Adrenal gland (tissue), 19 donors: ENCODE measurements at places on chromosomes 4 and X. TPM values are rescaled to one million over a fixed set of nuclear protein-coding genes. Genes with fewer than 3 reads are reported as not detected.

- no peak for DNase-seq
- no peaks in the 10 kb centered on the region for H3K4me1 ChIP-seq
- no peak overlapping the region for H3K4me3 ChIP-seq
These were observed 364.6 kb downstream of the ZIC3 start for GRCh38 chrX:137930533-137930932.

GRCh38 chrX:34426334-34426733 lies 230.8 kb downstream of the TMEM47 start:
- H3K36me3 ChIP-seq, result no peaks in the 10 kb centered on the region
- no peak overlapping the region for H3K27ac ChIP-seq
- H3K4me3 ChIP-seq, result no peak overlapping the region
- H3K27me3 ChIP-seq, result no peaks in the 10 kb centered on the region
- H3K4me1 ChIP-seq, result no peaks in the 10 kb centered on the region

GRCh38 chr4:78707268-78707667 lies 68.9 kb upstream of the BMP2K start:
- H3K4me3 ChIP-seq, result no peak overlapping the region
- no peaks in the 10 kb centered on the region for H3K27me3 ChIP-seq
- no peak for DNase-seq
- no peak overlapping the region for H3K27ac ChIP-seq
- no peaks in the 10 kb centered on the region for H3K36me3 ChIP-seq

GRCh38 chrX:154715825-154716224 lies 35.1 kb downstream of the GAB3 start:
- DNase-seq, result no peak
- H3K27ac ChIP-seq, result no peak overlapping the region

- H3K4me3 ChIP-seq, result no peak overlapping the region
- no peaks in the 10 kb centered on the region for H3K4me1 ChIP-seq
- peak; percentile 2 for DNase-seq
- H3K27me3 ChIP-seq, result no peaks in the 10 kb centered on the region
These were observed 69.8 kb downstream of the MTNR1A start for GRCh38 chr4:186485561-186486062.

DNA sequence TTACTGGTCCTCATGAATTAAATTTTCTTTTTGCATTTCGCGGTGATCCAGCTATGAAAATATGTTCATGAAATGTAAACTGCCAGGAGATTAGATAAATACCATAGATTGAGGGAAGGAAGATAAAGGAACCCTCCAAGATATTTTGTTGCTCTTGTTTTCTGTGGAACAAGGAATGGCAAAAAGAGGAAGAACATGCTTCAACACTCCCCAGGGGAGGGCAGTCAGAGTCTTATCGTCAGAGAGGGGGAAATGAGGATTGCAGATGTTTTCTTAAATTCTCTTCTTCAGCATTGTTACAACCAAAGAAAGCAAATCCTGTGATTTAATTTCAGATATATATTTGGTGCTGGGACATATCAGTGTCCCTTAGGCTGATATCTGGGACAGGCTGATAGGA lies 9.5 kb upstream of the SFRP2 start:
- no peak for DNase-seq
- H3K4me3 ChIP-seq, result no peak overlapping the region
- peaks cover 6% of the 10 kb centered on the region for H3K4me1 ChIP-seq
- peaks cover 4% of the 10 kb centered on the region for H3K27me3 ChIP-seq
- no peak overlapping the region for H3K27ac ChIP-seq

- peak overlapping the region; percentile 49 for H3K27ac ChIP-seq
- DNase-seq, result no peak
- H3K4me1 ChIP-seq, result peaks cover 5% of the 10 kb centered on the region
- H3K27me3 ChIP-seq, result no peaks in the 10 kb centered on the region
These were observed 269.1 kb upstream of the SLIT2 start for GRCh38 chr4:19982556-19982955.

DNA sequence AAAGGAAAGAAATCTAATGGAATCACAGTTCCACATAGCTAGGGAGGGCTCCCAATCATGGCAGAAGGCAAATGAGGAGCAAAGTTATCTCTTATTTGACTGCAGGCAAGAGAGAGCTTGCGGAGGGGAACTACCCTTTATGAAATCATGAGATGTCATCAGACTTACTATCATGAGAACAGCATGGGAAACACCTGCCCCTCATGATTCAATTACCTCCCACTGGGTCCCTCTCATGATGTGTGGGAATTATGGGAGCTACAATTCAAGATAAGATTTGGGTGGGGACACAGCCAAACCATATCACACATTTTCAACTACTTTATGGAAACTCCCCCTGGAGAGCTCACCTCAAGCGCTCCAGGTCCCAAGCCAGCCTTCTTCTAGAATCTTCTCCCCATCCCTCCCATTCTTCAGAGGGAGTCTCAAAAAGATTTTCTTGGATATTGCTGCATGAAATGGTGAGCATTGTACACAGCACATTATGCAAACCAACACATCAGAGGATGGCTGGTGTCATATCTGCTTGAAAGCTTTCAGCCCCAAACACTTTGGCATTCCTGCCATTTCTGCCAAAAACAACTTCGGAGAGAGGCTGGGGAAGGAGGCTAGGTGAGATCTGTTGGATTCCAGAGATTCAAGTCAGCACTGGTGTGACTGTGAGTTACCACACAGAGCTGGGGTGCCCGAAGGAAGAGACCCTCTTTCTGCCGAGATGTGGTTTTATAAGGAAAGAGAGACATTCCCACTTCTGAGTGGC lies 6.9 kb downstream of the FGFBP1 start:
- H3K27ac ChIP-seq, result no peak overlapping the region
- no peaks in the 10 kb centered on the region for H3K36me3 ChIP-seq
- H3K4me1 ChIP-seq, result no peaks in the 10 kb centered on the region
- H3K4me3 ChIP-seq, result no peak overlapping the region
- H3K27me3 ChIP-seq, result no peaks in the 10 kb centered on the region
- DNase-seq, result no peak

DNA sequence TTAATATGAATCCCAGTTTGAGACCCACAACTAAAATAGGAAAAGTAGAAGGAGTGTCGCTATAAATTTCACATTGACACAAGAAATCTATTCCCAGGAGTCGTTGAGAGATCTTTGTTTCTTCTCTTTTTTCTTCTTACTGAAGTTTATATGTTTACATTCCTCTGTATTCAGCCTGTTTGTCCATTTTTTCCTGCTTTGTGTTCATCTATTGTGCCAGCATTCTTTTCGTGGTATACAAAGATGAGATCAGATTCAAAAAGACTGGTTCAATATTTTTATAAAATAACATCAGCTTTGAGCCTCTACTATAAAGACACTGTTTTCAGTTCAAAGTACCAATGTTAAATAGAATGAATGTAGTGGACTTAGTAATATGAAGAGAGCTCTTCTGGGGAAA lies 95.4 kb upstream of the MYOZ2 start:
- H3K36me3 ChIP-seq, result no peaks in the 10 kb centered on the region
- H3K4me3 ChIP-seq, result no peak overlapping the region
- no peak for DNase-seq
- H3K27ac ChIP-seq, result no peak overlapping the region

GRCh38 chr4:8700531-8700930 lies 108.0 kb downstream of the CPZ start:
- no peak for DNase-seq
- H3K4me3 ChIP-seq, result no peak overlapping the region
- no peak overlapping the region for H3K27ac ChIP-seq
- H3K4me1 ChIP-seq, result no peaks in the 10 kb centered on the region
- H3K27me3 ChIP-seq, result no peaks in the 10 kb centered on the region

DNA sequence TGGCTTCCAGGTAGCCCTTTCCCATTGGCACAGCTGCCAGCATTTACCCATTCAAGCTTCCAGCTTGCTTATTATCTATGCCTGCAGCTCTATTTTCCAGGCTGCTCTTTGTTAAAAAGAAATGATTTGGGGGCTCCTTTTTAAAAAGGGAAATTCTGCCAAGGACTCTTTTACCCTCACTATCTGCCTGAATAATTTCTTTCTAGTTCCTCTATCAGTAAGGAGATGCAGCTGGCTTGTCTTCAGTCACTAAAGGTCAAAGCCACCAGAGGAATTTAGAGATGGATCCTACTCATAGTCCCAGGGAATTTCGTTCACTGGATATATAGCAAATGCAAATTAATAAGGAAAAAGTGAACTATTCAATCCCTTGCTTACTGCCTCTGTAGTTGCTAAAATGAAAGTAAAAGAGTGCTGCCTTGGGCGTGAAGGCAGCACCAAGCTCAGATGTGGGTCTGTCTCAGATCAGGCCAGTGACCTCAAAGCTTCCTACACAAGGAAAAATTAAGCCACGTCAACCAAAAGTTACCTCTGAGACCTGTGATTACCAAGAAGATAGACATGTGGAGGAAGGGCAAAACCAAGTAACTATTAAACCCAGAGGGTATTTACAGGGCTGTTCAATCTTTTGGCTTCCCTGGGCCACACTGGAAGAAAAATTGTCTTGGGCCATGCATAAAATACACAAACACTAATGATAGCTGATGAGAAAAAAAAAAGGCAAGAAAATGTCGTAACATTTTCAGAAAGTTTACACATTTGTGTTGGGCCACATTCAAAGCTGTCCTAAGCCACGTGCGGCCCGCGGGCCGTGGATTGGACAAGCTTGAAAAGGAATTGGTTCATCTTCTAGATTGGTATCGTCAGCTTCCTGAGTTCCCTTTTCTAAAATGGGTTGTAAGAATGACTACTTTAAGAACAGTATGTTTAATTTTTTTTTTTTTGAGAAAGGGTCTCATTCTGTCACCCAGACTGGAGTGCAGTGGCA lies 5.3 kb downstream of the ARSF start:
- H3K27me3 ChIP-seq, result no peaks in the 10 kb centered on the region
- H3K27ac ChIP-seq, result no peak overlapping the region
- no peaks in the 10 kb centered on the region for H3K36me3 ChIP-seq
- H3K4me3 ChIP-seq, result no peak overlapping the region
- no peak for DNase-seq

- no peak overlapping the region for H3K4me3 ChIP-seq
- no peak for DNase-seq
- peaks cover 7% of the 10 kb centered on the region for H3K27me3 ChIP-seq
- H3K36me3 ChIP-seq, result no peaks in the 10 kb centered on the region
- no peaks in the 10 kb centered on the region for H3K4me1 ChIP-seq
These were observed 356.7 kb upstream of the RPS6KA3 start for GRCh38 chrX:20623448-20623847.

DNA sequence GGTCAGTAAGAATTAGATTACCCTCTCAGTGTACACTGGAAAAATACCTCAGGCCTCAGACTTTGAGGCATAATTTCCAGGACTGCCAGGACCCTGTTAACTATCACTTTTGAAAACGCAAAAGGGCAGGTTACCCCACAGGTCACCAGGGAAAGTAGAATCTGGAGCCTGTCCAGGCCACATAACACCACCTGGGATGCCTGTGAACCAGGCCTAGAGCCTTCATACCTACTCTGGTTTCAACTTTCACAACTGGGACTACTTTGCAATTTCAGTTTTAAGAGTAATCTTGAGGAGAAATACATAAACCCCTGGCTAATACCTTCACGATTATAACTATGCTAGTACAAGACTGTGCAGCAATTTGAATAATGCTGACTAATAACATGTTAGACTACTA lies 132.4 kb downstream of the HHIP start:
- H3K27ac ChIP-seq, result no peak overlapping the region
- no peaks in the 10 kb centered on the region for H3K27me3 ChIP-seq
- DNase-seq, result no peak
- no peaks in the 10 kb centered on the region for H3K4me1 ChIP-seq

- H3K27ac ChIP-seq, result no peak overlapping the region
- H3K36me3 ChIP-seq, result no peaks in the 10 kb centered on the region
- H3K4me1 ChIP-seq, result no peaks in the 10 kb centered on the region
These were observed 35.8 kb downstream of the ATXN3L start for GRCh38 chrX:13283950-13284546.

- no peaks in the 10 kb centered on the region for H3K36me3 ChIP-seq
- H3K27ac ChIP-seq, result no peak overlapping the region
- no peak overlapping the region for H3K4me3 ChIP-seq
- no peak for DNase-seq
These were observed 166.5 kb downstream of the TBX22 start for GRCh38 chrX:80181079-80181478.

DNA sequence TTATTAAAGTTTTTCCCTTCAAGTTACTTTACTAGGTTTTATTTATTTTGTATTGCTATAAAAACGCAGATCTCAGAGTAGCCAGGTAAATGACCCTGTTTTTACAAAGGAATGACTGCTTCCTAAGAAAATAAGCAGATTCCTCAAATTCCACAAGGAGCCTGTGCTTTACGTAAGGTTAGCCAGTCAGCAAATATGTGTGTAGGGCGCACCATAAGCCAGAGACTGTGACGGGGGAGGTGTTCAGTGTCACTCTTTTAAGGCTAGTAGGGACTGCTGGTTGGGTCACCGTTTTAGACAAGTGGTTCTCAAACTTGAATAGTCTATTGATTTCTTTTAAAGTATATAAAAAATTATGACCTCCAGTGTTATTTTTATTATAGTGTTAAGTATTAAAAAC lies 119.9 kb downstream of the ANK2 start:
- no peak overlapping the region for H3K4me3 ChIP-seq
- DNase-seq, result no peak
- no peaks in the 10 kb centered on the region for H3K27me3 ChIP-seq
- no peak overlapping the region for H3K27ac ChIP-seq
- H3K36me3 ChIP-seq, result no peaks in the 10 kb centered on the region

Gene MAGEA1
- total RNA-seq, result not detected

Gene PDE6B
- not detected for total RNA-seq

Gene GCNA
- 1.2 TPM for total RNA-seq

Gene NAA11
- not detected for total RNA-seq

Gene FHDC1
- 0.32 TPM for total RNA-seq

Gene NLGN3
- 24.9 TPM for total RNA-seq

Gene MTTP
- total RNA-seq, result 0.75 TPM

Gene ZDHHC15
- total RNA-seq, result 2.4 TPM

Gene GLOD5
- 0.94 TPM for total RNA-seq

Gene SHROOM2
- 6.7 TPM for total RNA-seq

Gene DMRTC1B
- not detected for total RNA-seq

Gene NSUN7
- total RNA-seq, result 5.2 TPM

Gene SLIT2
- total RNA-seq, result 63.5 TPM

Gene SHISA3
- total RNA-seq, result 2.3 TPM
